ENCODE measurements at places on chromosomes 3 and 15.

GRCh38 chr3:157531771-157532170, 28.6 kb upstream of the VEPH1 start:
- no peak for DNase-seq

DNA sequence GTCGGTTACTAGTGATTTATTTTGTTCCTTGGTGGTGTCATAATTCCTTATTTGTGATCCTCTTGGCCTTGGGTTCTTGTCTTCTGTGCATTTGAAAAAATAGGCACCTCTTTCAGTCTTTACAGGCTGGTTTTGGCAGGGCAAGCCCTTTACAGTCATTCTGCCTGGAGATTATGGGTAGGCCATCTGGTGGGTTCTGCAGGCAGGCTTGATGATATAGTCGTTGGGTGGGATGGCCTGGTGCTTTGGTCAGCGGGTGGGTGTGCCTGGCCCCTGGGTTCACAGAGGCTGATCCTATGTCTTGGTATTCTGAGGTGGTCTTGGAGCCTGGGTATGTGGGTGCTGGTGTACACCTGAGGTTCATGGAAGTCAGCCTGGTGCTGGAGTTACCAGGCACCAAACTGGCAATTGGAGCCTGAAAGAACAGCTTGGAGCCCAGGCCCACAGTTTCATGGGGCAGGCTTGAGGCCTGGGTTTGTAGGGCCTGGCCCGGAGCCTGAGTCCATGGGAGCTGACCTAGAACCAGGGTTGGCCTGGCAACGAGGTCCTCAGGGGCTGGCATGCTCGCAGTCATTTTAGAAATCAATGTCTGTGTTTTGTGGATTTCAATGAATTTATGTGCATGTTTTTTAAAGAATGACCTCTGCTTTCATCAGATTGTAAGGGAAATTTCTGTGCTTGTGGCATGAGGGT, 63.3 kb downstream of the DOCK3 start:
- no peak for DNase-seq

DNA sequence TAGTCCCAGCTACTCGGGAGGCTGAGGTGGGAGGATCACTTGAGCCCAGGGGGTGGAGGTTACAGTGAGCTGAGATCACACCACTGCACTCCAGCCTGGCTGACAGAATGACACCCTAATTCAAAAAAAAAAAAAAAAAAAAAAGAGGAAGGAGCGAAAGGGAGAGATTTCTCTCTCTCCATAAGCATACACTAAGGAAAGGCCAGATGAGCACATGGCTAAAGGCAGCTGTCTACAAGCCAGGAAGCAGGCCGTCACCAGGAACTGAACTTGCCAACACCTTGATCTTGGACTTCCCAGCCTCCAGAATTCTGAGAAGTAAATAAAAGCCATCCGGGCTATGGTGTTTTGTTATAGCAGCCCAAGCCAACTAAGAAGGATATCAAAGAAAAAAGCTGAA, 7.5 kb downstream of the SRGAP3 start:
- DNase-seq: no peak

DNA sequence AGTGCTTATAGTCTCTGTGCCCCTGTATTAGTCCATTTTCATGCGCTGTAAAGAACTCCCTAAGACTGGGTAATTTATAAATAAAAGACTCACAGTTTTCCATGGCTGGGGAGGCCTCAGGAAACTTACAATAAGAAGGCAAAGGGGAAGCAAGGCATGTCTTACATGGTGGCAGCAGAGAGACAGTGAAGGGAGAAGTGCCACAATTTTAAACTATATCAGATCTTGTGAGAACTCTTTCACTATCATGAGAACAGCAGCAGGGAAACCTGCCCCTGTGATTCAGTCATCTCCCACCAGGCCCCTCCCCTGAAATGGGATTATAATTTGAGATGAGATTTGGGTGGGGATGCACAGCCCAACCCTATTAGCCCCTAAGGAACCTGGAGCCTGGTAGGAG, 243.2 kb downstream of the EDEM1 start:
- DNase-seq: no peak

- no peak for DNase-seq
These were observed 10.9 kb downstream of the CCDC13 start for GRCh38 chr3:42762046-42762724.

DNA sequence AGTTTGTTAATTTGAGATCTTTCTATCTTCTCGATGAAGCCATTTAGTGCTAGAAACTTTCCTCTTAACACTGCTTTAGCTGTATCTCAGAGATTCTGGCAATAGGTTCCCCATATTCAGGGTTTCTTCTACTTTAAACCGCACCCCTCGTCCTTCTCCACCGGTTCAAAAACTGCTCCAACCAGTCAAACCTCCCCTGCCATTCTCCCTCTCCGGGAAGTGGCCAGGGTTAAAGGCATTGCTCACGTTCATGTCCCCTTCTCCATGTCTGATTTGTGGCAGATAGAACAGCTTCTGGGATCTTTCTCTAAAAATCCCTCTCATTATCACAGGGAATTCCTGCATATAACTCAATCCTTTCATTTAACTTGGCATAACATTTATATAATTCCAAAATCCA, 14.4 kb downstream of the ALDH1L1 start:
- no peak for DNase-seq

DNA sequence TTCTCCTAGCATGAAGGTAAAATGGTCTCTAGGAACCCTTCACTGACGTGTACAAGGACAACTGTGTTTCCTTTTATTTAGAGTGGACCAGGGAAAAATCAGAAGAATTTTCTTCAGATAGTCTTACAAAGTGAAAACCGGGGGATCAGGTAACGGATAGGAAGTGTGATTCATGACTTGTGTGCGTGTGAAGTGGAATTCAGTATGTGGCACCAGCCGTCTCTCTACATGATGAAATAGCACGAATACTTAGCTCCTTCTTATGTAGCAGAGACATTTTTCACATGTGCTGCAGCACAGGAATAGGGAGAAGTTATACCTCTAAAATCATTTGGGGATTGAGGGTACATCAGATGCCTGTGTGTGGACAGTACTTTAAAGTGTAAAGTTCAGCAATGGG, 159.2 kb downstream of the MEX3B start:
- no peak for DNase-seq

GRCh38 chr3:100516838-100517237, 24.4 kb downstream of the TMEM45A start:
- DNase-seq: no peak

DNA sequence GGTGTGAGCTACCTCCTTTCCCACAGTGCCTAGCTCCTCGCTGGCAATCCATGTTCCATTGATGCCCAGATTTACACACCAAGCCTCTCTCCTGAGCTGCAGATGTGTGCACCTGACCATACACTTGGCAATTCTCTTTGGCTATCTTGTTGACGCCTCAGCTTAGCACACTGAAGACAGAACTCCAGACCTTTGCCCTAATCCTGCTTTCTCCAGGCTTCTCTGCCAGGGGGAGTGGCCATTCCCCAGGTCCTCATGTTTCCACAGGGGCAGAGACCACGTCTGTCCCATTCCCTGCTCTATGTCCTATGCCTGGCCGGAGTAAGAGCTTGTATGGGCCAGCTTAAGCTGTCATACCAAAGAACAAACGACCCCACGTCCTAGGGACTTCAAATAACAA, 30.2 kb upstream of the ALDH1L1 start:
- DNase-seq: no peak

- no peak for DNase-seq
These were observed 64.3 kb downstream of the EOMES start for GRCh38 chr3:27657871-27658270.

DNA sequence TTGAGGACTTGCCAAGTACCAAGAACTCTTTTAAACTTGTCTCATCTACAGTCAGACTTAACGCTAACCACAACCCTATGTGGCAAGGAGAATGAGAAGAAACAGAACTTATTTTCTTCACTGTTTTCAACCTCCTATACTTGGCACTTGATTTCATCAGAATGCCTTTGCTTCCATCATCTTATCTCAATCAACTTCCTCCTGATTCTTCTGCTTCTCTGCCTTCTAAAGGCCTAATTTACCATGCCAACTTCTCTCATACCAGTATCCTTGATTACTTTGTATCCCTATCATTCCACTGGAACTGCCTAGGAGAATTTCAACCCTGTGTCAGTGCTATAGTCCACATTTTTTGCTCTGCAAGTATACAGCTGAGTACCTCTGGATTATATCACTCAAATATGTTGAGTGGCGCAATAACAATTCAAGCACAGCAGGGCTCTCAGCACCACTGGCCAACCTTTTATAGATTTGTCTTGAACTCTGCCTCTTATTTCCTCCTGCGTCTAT, 413.6 kb downstream of the ROBO1 start:
- no peak for DNase-seq

- no peak for DNase-seq
These were observed 17.2 kb upstream of the CRABP1 start for GRCh38 chr15:78322724-78323521.

All from activated CD8-positive, alpha-beta memory T cell treated with anti-CD3 and anti-CD28 coated beads for 4 hours (primary cell).